GM06990 (cell line): ENCODE measurements at places on chromosomes 7 and 10.

GRCh38 chr10:15931376-15931775 is 71.1 kb upstream of the MINDY3 start:
- no peak for DNase-seq

- DNase-seq: no peak
These were observed 420.3 kb upstream of the AUTS2 start for GRCh38 chr7:69177941-69178494.

GRCh38 chr10:136465-136762 is 1.2 kb downstream of the ZMYND11 start:
- no peak for DNase-seq

DNA sequence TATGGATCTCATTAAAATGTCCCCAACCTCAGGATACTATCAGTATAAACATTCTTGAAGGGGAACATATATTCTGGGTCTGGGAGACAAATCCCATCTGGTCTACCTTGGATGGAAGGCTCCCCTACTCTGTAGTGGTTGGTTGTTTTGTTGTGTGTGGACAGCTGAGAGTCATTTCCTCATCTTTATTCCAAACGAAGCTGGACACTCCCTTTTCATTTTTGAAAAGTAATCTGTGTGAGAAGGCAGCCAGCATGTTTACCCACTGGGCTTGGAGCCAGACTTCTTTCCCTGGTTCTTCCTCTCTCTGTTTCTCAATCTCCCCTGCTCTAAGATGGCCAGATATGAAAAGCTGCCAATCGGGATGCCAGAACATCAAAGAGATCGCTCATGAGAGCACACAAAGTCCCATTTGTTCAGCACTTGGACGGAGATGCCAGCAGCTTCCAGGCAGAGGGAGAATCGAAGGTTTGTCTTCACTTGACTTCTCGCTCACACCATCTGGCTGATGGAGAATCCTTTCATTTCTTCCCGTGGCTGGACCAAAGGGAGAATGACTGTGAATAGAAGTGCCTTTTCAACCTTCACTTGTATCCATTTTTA is 108.1 kb upstream of the AGR3 start:
- no peak for DNase-seq

DNA sequence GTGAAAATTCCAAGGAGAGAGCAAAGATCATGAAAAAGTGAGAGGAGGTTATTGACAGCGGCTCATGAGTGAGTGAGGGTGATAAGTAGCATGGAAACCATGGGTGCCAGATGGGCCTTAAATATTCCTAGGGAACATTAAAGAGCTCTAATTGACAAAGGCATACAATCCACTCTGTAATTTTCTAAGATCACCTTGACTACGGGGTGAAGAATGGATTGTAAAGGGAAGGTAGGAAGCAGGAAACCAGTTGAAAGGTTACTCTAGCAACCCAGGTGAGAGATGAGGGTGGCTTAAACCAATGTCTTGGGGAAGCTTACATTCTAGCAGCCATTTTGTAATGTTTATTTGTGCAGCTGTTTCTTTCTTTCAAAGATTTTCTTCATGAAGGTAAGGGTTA is 75.7 kb downstream of the RSU1 start:
- DNase-seq: no peak

DNA sequence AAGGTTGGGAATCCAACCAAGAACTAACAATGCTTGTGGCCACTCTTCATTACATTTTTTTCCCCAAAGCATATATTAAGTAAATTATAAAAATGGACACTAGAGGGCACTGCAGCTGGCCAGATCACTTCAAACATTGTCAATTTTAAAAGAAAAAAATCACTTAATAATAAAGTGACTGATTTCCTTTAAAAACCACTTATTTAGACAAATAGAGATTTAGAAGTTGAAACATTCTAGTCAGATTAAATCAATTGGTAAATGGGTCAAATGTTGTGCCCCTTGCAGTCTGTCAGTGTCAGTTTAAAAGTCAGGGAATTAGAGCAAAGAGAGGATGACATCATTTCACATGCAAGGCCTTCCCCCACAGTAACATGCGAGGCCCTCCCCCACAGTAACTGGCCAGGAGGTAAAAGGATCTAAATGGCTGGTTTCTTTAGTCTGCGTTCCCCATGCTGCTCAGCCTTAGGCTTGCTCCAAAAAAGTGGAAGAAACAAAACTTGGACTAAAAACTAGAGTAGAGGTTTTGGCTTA is 177.9 kb downstream of the SKAP2 start:
- DNase-seq: no peak

DNA sequence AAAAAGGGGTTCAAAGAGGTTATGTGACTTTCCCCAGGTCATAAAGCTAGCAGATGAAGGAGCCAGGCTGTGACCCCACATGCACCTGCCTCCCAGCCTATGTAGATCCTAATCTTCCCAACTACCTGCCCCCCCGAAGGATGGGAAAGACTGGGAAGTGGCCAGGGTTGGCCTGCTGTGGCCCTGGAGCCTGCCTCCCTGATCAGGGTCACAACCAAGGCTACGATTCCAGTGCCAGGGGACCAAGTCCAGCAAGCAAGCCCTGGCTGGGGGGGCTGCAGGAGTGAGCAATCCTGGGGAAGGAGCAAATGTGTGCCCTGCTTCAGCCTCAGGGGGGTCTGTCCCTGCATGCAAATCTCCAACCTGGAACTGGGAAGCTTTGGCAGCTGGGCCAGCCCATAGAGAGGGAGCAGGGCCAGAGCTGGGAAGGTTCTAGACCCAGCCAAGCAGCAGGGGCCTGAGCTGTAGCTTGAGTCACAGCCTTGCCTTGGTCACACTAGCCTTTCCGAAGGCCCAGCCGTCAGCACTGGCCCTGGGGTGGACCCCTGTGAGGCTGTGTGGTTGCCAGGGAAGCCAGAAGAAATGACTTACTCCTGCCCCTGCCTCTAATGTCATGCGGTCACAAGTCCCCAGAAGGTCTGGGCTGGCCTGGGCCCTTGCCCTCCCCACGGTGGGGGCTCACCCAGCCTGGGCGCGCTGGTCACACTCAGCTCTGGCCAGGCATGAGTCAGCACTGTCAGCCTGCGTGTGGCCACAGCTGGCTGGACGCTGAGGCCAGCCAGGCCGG is 96.4 kb upstream of the ZMIZ1 start:
- no peak for DNase-seq

DNA sequence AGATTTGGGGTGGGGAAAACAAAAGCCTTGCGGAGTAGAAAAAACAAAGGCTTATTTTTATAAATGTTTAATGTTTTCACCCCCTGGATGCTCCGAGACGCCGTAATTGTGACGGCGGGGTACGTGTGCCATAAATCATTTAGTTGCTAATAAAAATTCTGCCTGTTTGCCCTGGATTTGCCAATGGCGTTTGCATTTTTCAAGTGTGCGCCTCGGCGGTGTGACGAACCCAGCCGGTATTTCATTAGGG is 2.5 kb upstream of the TNRC18 start:
- DNase-seq: no peak

DNA sequence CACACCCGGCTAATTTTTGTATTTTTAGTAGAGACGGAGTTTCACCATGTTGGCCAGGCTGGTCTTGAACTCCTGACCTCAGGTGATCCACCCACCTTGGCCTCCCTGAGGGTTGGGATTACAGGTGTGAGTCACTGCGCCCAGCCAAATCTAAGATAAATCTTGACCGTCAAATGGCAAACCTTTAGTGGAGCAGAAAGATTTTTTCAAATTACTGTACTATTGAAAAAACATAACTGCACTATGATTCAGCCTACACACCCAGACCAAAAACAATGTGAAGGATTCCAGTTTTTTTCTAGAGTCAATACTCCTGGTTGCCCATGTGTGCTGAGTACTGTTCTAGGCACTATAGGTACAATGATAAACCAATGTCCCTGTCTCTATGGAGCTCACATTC is 33.9 kb upstream of the SVIL start:
- DNase-seq: no peak

- DNase-seq: no peak
These were observed 47.6 kb upstream of the PPIF start for GRCh38 chr10:79299397-79300241.

GRCh38 chr10:29033311-29033940 is 255.4 kb upstream of the LYZL1 start:
- peak; percentile 57 for DNase-seq

- no peak for DNase-seq
These were observed 22.0 kb upstream of the MYL10 start for GRCh38 chr7:101651112-101651511.

GRCh38 chr10:34710391-34710751 is 104.7 kb downstream of the PARD3 start:
- DNase-seq: no peak

- DNase-seq: no peak
These were observed 17.9 kb upstream of the UBE2D1 start for GRCh38 chr10:58316874-58317273.

DNA sequence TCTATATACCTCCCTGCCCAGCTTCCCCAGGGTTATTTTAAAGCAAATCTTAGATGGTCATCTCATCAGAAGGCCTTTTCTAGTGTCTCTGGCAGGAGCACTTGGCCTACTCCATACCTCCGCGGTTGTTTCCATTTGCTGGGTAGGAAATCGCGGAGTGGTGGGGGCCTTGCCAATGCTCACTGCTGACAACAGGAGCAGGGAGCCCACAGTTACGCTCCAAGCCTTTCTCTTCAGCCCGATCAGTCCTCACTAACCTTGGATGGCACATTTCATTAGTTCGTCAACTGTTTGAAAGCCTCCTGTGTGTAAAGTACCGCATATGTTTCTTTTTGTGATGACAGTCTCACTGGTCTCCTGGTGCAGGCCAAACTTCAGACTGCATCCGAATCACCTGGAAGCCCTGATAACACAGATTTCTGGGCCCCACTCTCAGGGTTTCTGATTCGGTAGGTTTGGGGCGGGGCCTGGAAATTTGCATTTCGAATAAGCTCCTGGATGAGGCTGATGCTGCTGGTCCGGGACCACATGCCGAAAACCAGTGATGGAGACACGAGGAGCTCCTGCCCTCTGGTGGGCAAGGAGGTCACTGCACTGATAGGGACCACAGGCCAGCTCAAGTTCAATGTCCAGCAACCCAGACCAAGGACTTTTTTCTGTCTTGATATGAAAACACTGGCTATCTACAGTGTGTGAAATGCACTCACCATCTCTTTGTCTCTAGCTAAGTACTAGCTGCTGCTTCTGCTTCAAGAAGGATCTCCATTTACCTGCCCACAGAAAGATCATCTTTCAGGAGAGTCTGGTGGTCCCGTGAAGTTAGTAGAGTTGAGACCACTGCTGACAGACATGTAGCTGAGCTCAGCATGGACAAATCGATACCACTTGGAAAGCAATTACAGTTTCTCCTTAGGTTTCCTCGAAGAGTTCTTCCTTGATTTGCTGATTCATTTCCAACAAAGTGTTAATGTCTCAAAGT is 14.0 kb downstream of the LRGUK start:
- peak; percentile 13 for DNase-seq

- no peak for DNase-seq
These were observed 418.7 kb downstream of the MAGI2 start for GRCh38 chr7:79034730-79035129.

- no peak for DNase-seq
These were observed 92.8 kb upstream of the CAPZA2 start for GRCh38 chr7:116769546-116769945.

- DNase-seq: no peak
These were observed 180.8 kb upstream of the CDK1 start for GRCh38 chr10:60597513-60597912.

DNA sequence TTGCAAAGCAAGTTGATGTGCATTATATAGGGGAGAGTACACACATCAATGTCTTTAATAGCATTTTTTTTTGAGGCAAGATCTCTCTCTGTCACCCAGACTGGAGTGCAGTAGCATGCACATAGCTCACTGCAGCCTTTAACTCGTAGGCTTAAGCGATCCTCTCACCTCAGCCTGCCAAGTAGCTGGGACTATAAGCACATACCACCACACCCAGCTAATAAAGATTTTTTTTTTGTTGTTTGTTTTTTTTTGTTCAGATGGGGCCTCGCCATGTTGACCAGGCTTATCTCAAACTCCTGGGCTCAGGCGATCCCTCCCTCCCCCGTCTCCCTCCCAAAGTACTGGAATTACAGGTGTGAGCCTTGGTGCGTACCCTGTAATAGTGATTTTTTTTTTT is 1.5 kb downstream of the UMAD1 start:
- DNase-seq: no peak

GRCh38 chr10:22436526-22436892 is 91.2 kb downstream of the SPAG6 start:
- no peak for DNase-seq

GRCh38 chr10:32150532-32151101 is 94.4 kb upstream of the KIF5B start:
- DNase-seq: no peak

GRCh38 chr10:7260412-7260900 is 150.4 kb downstream of the SFMBT2 start:
- DNase-seq: no peak

DNA sequence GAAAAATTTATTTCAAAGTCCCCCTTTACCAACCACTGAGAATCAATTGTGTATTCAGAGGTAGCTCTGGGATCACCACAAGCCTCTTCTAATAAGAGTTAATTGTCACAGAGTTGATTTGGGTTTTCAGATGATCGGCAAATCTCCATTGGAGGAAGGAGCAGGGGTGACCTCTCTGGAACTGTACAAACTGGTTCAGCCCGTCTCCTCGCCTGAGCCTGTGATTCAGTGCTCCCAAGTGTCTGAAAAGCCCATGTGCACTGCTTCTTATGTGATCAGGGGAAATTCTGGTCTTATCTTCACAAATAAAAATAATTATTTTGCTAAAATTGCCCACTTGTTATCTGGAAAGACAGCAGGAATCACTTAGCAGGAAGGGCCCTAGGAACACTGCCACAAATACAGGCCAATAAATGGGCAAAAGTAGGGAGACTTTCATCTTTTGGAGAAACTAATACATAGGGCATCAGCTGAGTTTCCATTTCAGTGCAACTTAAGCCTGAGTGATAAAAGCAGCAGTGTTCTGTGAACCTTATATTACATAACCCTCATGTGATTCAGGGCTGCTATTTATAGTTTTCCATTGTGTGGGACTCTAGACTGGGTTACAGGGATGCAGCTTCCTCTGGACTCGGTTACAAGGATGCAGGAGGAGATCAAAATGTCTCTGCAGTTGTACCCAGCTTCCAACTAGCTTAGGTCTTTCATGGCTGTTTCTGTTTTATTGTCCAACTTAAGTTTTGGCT is 32.3 kb downstream of the CDK1 start:
- DNase-seq: no peak

GRCh38 chr7:44990109-44991023 is 9.6 kb upstream of the CCM2 start:
- DNase-seq: no peak

DNA sequence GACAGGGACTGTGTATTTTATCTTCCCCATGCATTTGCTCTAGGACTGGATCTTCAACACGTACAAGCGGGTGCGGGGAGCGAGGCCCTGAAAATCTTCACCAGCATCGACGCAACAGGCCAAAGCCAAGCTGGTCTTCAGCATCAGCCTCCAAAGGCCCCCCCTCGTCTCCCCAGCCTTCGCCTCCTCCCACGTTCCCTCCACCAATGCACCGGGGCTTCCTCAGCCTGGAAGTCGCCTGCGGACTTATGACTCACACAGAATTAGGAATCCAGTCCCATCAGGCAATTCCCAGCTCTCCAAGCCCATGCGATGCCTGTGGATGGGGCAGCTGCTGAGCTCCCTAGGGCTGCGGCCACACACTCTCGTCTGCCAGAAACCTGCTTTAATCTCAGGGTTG is 36.3 kb upstream of the RNF32 start:
- no peak for DNase-seq

GRCh38 chr10:54772468-54773122 is 28.4 kb downstream of the PCDH15 start:
- DNase-seq: no peak
